ENCODE measurements at places on chromosomes 12 and 14.

GRCh38 chr14:104642540-104642868 lies 37.9 kb upstream of the TMEM179 start:
- no peak for DNase-seq

- no peak for DNase-seq
Measured at GRCh38 chr14:87491816-87492215, 501.2 kb downstream of the GALC start.

DNA sequence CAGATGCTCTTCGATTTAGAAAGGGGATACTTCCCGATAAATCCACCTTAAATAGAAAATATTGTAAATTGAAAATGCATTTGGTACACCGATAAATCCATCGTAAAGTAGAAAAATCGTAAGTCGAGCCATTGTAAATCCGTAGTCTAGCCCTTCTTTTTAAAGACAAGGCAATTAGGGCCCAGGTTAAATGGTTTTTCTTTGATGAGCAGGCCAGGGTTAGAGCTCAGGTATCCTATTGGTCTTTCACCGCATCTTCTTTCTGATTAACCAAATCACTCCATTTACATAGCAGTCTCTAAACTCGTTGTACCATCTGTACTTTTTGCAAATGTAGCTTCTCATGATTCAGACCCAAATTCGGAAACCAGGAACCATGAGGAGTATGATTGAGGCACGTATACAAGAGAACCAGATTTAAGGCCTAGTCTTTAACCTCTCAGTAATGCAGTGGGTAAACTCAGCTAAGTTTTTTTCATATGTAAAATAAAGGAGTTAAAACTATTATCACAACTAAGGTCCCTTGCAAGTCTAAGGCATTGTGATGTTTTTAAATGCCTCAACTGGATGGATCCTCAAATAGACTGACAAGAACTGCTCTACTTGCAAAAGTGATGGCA lies 2.2 kb upstream of the YAF2 start:
- DNase-seq: no peak

GRCh38 chr12:108187831-108188230 lies 58.7 kb downstream of the WSCD2 start:
- no peak for DNase-seq

GRCh38 chr12:68434391-68435298 lies 102.5 kb upstream of the MDM1 start:
- no peak for DNase-seq

- DNase-seq: no peak
Measured at GRCh38 chr14:100529561-100530031, 57.6 kb downstream of the BEGAIN start.

DNA sequence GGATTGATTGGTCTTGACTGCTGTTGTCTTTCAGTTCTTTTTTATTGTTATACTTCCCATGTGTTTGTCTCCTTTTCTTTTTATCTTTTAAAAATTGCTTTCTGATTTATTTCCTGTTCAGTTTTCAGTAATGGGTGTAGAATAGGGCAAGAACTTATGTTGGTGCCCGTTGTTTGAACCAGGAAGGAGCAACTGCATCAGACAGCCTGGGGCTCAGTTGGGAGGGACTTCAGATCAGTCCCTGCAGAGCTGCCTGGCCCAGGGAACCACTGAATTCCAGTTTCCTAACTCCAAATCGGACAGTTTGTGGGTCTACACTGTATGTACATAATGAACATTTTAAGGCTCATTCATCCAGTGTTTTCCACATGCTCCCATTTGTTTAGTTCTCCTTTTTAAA lies 64.9 kb downstream of the FBXO34 start:
- no peak for DNase-seq

GRCh38 chr12:10214136-10214894 lies 1.6 kb downstream of the GABARAPL1 start:
- DNase-seq: no peak

DNA sequence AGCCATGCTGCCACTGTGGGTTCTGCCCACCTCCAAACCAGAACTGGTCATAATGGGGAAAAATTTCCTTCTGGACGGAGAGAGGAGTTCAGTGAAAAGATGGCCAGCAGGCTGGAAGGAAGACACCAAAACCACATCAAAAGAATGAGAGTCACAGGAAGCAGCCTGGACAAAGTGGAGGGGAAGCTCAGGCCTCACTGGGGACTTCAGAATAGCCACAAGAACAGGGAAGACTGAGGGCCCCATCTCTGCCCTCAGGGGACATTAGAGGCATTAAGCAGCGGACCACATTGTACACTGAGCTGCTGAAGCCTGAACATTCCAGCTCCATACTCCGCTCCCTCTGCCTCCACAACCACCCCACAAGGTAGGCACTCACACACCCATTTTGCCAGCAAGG lies 119.6 kb upstream of the COCH start:
- no peak for DNase-seq

GRCh38 chr12:47731723-47732122 lies 6.4 kb upstream of the ENDOU start:
- DNase-seq: no peak

DNA sequence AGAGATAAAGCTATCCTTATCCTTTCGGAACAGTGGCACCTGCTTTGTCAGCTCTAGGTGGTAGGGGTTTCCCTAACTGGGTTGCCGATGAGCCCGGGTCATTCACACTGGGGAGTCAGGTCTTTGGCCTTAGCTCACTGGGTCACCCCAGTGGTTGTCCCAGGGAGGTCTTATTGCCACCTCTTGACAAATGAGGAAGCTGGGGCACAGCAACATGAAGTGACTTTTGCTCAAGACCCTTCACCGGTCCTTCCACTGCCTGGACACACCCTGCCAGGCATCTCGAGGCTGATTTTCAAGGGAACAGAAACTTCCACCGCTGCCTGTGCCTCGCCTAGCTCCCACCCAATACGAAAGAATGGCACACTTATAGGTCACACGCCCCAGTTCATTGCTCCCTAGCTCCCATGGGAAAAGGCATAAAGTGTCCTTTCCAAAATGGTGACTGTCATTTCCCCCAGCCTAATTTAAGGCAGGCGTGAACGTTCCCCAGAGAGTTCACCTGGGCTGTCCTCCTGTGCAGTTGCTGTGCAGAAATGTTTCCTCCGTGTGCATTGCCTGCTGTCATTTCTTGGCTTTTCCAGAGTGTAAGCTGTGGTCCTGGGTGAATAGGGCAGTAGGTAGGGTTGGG lies 156.1 kb upstream of the CCND2 start:
- DNase-seq: peak; percentile 57

GRCh38 chr12:47825173-47825639 lies 5.5 kb upstream of the HDAC7 start:
- no peak for DNase-seq

- no peak for DNase-seq
Measured at GRCh38 chr12:124115976-124116690, 143.1 kb downstream of the ZNF664 start.

- peak; percentile 17 for DNase-seq
Measured at GRCh38 chr14:36478782-36479181, 41.2 kb downstream of the NKX2-1 start.

DNA sequence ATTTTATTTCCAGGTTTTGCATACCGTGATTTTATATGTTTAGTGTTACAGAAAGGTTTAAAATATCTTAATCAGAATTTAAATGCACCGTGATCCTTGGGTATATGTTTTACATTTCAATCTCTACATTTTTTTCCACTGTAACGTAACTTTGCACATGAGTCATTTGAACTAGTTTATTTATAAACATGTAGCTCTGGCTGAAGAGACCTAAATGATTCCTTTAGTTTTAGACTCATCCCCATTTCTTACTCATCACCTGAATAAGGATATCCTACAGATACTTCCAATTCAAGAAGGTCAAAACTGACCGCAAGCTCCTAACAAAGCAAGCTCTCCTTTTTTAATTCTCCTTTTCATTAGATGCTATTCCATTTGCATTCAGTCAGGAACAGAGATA lies 42.7 kb upstream of the SLC6A15 start:
- no peak for DNase-seq

DNA sequence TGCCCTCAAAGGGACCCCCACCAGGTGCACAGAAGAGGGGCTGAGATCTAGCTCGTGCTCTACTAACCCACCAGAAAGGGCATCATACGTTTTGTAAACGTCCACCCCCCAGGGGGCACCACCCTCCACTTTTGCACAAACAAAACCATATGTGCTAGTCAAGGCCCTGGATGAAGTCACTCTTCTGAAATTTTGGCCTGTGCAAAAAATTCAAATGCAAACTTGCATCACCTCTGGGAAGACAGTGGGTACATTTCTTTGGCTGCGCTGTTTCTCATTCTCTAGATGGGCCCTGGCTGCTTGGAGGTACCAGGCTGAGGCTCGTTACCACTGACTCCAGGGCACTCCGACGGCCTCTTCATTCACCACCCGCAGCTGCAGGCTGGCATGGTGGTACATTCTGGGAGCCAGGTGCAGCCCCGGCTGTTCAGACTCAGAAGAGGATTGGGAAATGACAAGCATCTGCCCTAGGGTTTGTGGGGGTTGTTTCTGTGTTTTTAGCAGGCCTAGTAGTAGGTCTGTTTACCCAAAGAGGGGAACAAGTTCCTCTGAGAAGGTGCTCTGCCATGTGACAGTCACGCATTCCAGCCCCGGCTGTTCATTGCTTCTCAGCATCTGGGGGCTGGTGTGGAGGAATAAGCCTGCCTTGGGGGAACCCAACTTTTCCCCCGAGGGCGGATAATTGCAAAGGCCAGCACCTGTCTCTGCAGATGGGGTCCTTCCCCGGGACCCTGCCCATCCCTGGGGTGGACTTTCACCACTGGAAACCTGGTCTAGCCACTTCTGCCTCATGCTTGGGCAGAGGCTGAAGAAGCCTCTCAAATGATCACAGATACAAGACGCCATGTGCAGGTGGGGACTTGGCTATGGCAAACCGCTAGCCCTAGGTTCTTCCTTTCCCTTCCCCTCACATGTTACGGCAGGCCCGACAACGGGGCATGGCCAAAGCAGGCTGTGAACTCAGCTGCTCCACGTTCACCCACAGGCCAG lies 147.6 kb downstream of the DPF3 start:
- peak; percentile 10 for DNase-seq

- DNase-seq: no peak
Measured at GRCh38 chr12:110640275-110641025, 26.5 kb downstream of the TCTN1 start.

DNA sequence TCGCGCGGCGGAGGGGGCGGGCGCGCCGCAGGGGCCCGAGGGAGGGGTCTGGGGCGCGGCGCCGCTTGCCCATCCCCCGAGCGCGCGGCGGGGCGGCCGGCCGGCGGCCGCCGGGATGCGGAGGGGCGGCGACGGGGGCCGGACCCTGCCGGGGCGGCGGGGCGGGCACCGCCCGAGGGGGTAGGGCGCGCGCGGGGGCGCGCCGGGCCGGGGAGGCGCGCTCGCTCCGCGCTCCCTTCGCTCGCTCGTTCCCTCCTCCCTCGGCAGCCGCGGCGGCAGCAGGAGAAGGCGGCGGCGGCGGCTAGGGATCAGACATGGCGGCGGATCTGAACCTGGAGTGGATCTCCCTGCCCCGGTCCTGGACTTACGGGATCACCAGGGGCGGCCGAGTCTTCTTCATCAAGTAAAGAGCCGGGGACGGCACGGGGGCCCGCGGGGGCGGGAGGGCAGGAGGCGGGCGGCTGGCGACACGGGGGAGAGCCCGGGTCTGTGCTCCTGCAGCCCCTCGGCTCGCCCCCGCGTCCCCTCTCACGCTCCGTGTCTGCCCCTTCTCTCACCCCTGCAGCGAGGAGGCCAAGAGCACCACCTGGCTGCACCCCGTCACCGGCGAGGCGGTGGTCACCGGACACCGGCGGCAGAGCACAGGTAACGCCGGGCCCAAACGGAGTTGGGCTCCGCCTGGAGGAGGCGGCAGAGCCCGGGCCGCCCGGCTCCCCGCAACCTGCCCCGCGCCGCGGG lies at the start of gene PLEKHA5:
Gene PLEKHA5, plus strand, starts transcription at position 248 of the 738 bp plus-strand sequence. Its CDS starts 67 bp downstream, at position 315.
- peak; percentile 58 for DNase-seq

- no peak for DNase-seq
Measured at GRCh38 chr12:97559267-97559666, 96.7 kb downstream of the RMST start.

DNA sequence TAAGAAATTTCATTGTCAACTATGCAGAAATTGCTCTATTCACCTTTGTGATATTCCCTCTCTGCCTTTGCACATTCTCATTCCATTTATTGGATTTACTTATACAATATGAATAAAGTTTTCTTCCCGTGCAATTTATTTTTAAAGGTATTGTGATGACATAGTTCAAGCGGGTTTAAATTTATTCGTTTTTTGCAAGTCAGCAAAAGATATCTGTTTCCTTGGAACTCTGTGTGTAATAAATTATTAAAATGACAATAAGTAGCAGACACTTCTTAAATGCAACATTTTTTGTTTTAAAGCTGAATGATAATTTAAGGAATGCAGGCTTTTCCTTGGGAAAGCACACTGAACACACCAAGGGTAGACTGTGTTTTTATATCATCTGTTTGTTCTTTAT lies 143.1 kb downstream of the SLC41A2 start:
- DNase-seq: no peak

DNA sequence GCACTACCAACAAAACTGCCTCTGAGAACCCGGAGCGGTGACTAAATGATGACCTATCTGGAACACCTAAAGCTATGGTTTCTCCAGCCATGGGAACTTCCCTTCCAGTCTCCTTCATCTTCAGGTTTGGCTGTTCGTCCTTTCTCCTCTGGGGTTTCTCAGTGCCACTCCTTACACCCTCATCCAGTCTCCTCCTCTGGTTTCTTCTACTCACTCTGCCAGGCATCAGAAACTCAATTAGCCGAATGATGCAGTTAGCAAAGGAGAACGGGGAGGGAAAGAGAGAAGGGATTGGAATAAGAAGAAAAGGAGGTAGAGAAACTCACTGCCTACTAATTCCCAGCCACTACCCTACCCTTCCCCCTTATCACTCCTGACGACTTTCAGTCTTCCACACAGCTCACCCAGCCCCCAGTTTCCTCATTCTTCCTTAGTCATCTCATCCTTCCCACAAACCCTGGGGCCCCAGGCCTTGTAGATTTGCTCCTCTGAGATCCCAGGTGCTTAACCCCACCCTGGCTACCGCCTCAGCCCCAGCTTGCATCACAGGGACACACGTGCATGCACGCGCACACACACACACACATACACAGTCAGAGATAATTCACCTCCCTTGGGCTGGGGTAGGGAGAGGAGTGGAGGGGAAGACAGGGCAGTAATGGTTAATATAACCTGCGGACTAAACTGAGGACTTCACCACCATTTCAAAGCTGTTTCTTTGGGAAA lies 13.0 kb downstream of the FGD6 start:
- DNase-seq: peak; percentile 77

DNA sequence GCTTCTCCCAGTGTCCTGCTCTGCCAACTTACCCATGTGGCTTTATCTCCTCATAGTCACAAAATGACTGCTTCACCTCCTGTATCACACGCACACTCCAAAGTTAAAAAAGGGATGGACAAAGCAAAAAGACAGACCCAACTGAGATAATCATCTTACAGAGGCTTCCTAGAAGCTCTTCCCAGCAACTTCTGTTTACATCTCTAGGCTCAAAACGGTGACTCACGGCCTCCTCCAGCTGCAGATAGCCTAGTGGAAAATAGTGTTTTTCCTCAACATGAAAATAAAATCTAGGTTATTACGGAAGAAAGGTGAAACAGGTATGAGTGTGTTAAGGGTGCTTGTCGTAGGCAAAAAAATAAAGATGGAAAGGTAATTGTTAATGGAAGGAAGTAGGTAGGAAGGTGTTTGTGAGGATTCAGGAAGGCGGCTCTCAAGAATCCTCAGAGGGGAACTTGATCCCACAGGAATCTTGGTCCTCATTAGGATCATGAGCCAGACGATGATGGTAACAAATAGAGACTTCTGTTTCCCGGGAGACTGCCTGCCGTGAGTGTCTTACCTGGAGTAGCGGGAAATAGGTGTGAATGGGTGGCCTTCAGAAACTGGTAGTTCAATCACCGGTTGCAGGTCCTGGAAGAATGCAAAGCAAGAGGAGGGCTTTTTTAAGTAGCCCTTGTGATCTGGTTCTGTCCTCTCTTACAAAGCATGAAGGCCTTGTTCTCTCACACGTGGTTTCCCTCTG lies 487.5 kb upstream of the TMEM132C start:
- no peak for DNase-seq
